ENCODE measurements at places on chromosomes 5 and 9.

GRCh38 chr9:119370816-119371215 is 1.6 kb upstream of the BRINP1 start:
- DNase-seq = peak; percentile 45

GRCh38 chr9:106172265-106172664 is 477.9 kb downstream of the TMEM38B start:
- no peak for DNase-seq

DNA sequence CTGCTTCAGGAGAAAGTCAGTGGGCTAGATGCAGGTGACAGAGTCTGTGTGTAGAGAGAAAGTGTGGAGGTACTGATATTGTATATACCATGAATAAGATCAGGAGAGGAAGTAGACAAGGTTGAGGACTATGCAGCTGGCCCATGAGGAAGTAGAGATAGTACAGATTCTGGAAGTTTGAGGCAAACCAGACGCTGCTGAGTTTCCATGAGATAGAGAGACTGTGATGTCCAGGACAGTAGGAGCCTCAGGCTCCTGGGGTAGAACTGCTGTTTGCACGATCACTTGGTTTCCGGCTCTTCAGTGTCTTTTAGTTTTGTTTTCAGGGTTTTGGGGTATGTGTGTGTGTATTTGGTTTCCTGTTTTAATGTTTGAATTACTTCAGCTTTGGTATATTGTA is 13.6 kb downstream of the OTULINL start:
- DNase-seq = peak; percentile 73

GRCh38 chr9:74942801-74943200 is 9.9 kb downstream of the C9orf40 start:
- DNase-seq = no peak

GRCh38 chr5:55601204-55601618 is 66.4 kb upstream of the PLPP1 start:
- no peak for DNase-seq

DNA sequence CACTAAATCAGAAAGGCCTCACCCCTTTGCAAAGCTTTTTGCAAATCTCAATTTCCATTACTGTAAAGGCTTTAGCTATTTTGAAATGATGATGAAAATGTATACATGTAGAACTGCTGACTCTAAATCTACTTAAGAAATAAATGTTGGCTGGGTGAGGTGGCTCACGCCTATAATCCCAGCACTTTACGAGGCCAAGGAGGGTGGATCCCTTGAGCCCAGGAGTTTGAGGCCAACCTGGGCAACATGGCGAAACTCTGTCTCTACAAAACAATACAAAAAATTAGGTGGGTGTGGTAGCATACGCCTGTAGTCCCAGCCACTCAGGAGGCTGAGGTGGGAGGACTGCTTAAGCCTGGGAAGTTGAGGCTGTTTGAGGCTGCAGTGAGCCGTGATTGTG is 64.6 kb downstream of the PTPN3 start:
- no peak for DNase-seq

GRCh38 chr9:127445851-127446712 is 5.1 kb downstream of the RPL12 start:
- no peak for DNase-seq

GRCh38 chr9:32348106-32348695 is 36.2 kb upstream of the ACO1 start:
- no peak for DNase-seq

DNA sequence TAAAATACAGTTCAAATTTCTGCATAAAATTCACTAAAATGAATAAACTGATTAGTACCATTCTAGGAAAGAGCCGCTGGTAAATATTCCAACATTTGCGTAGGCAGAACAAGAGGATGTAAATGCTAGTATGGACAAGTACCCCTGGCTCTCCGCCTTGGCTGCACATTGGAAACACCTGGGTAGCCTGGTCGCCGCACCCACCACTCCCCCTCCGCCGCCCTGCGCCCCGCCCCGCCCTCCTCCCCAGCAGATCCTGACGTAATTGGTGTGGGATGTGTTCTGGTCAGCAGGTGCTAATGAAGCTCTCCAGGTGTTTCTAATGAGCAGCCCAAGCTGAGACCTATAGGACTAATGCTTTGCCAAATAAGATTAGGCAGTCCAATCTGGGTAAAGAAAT is 225.7 kb downstream of the FRMD3 start:
- no peak for DNase-seq

DNA sequence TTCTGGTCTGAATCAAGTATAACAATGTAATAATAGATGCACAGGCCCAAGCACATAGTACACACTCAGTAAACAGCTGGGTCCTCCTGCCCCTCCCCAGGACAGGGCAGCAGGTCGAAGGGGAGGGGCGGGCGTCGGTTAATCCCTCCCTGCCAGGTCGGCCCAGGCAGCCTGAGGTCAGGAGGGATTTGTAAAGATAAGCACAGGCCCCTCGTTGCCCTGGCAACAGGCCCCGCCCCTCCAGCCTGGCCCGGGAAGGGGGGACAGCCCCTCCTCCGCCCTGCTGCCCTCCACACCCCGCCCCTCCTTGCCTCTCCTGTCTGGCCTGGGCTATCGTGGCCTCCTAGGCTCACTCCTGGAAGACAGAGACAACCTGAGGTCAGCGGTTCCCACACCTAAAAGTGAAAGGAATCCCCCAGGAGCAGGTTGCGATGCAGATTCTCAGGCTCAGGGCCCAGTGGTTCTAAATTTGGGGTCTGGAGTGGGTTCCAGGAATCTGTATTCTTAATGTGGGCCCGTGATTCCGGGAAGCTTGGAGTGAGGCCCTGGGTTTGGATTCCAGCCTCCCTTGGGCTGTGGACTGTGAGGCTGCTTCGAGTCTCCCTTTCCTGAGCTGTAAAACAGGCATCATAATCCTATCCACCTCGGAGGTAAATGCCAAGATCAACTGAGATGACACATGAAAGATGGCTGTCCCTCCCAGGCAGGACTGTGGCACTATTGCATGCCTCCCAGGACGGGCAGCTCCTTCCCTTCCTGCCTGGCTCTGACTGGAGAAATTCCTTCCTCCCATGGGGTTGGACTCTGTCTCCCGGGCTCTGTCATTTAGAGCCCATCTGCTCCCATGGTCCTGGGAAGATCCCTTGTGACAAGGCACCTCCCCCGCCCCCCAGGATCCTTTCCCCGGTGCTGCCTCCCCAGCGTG is 4.4 kb downstream of the CRB2 start:
- DNase-seq = peak; percentile 86

- DNase-seq = no peak
These were observed 9.1 kb upstream of the GNAQ start for GRCh38 chr9:78040726-78041125.

DNA sequence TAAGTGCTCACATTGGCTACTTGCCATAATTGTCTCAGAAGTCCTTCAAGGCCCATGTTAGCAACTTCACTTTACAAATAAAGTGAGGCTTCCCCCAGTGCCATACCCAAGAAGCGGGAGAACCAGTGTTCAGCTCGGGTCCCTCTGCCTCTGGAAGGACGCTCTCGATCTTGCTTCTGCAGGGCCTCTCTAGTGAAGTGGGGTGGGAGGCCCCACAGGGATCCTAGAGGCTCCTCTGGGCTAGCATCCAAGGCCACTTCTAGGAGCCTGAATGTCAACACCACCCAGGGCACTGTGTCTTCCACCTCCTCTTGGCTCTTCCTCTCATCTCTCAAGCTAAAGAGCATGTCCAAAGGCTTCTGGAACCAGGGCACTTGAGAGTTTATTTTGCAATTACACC is 282.5 kb downstream of the GADD45G start:
- DNase-seq = no peak

DNA sequence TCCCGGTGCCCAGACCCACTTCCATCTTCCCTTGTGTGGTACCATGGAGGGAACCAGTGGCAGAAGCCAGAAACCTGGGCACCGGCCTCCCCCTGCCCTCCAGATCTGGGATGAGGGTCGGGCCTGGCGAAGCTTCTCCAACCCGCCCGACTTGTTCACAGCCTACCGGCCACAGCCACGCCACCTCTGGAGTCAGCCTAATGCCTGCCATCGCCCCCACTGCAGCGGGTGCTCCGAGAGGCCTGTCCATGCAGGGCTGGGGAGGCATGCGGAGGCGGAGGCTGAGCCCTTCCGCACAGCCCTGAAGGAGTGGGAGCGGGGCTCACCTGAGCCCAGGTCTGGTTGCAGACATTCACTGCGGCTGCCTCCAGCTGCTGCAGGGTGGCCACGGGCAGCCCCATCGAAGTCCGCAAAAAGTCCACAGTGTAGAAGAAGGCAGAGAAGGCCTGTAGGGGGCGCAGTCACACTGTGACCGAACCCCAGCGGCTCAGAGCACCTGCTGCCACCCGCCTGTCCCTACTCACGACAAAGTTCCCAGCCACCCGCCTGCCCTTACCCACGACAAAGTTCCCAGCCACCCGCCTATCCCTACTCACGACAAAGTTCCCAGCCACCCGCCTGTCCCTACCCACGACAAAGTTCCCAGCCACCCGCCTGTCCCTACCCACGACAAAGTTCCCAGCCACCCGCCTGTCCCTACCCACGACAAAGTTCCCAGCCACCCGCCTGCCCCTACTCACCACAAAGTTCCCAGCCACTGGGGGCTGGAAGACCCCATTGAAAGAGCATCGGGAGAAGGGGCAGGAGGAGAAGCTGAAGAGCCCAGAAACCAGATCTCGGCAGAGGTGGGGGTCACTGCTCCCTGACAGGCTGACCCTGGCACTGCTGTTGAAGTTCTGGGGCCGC is 3.8 kb upstream of the NPDC1 start:
- DNase-seq = peak; percentile 79

- DNase-seq = no peak
These were observed 151.0 kb upstream of the ADAMTS16 start for GRCh38 chr5:4989118-4989517.

GRCh38 chr9:5085993-5086392 is 99.4 kb downstream of the INSL6 start:
- no peak for DNase-seq

- no peak for DNase-seq
These were observed 91.5 kb downstream of the WDR41 start for GRCh38 chr5:77400645-77401044.

DNA sequence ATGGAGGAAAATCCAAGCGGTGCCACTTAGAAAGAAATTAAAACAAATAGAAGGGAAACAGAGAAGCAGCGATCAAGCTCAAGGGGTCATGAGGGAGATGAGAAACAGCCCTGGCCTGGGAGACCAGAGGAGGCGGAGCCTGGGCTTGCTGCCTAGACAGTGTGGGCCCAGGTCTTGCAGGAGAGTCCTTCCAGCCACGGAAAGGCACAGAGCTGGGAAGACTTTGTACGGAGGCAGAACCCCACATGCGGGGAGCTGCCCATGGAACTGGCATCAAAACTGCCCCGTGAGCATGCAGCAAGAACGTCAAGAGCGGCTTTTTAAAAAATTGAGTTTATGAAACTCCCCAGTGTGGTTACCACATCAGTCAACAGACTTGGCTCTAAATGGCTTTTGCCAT is 119.4 kb downstream of the IRX1 start:
- DNase-seq = no peak

DNA sequence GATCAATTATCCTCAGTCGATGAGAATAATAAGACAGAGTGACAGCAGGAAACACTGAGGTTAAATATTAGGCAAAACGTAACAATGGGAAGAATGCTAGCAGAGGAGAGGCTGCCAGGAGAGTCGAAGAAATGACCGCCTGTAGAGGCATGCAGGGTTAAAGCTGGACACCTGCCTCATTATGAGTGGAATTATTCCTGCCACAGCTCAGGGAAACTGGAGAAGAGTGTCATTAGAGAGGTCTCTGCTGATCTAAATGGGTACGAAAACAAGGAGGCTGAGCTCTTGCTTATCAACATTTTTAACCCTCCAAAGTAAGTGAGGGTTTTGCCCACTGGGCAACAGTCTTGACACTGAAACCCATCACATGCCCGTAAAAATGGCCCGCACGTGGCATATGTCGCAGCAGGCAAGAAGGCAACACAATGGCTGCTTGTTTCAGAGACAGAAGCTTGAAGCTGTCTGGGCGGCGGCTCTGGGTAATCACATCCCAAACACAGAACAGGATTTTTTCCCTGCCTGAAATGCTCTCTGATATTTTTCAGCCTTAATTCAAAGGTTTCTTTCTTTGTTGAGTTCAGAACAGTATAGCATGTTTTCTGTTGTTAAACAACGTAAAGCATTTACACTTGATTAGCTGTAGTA is 118.7 kb downstream of the MED27 start:
- DNase-seq = no peak

DNA sequence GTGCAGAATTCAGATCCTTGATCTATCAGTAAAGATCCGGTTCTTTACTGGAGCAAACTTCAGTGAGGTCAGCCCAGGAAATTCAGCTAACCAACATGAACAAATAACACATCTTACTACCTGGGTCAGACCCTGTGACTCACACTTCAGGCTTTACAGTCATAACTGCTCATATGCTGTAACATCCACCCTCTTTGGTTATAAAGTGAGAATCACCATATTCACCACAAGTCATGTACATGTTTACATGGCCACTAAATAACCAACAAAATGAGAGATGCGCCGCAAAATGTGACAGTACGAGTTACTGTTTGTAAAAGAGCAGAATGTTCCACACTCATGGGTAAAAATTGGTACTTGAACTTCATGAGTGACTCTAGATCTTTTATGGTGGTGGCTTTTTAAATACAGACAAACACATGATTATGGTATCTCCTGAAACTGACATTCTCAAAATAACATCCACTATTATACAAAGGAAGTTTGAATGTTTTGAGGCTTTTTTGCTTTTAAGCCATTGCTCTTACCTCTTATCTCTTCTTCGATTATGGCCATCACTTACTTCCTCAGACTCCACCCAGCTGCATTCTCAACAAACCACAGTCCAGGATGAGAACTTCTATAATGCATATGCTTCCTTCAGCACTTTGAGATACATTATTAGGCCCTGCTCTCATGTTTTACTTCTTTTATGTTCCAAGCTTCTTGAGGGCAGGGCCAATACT is 516.6 kb downstream of the RAB3C start:
- peak; percentile 30 for DNase-seq

- DNase-seq = no peak
These were observed 1.2 kb downstream of the NIPSNAP3B start for GRCh38 chr9:104765138-104765537.

DNA sequence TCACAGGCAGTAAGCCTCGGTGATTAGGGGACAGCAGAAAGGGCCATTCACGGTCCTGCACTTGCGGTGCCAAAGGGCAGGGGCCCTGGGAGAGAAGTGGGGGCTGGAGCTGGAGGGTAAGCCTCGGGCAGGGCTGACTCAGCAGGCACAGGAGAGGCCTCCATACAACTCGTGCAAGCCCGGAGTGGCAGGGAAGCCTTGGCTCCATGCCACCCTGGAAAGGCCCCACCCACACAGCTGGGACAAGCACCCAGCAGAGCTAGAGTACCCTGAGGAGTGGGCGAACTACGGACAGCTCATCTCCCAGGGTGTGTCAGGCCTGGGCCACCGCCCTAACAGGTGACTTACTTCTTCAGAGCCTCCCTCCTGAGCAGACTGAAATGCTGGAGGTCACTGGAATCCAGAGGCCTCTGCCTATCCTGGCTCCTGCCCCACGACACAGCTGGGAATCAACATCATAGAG is 5.6 kb upstream of the CAMK2A start:
- no peak for DNase-seq

GRCh38 chr9:69357030-69357775 is 32.2 kb downstream of the ENTREP1 start:
- no peak for DNase-seq

All from GM13976 (cell line).